ENCODE measurements at places on chromosomes 16 and 17.

GRCh38 chr17:81517339-81518112 lies 4.9 kb upstream of the ACTG1 start:
- no peak for DNase-seq

- no peak for DNase-seq
These were observed 18.7 kb downstream of the TSPOAP1 start for GRCh38 chr17:58309918-58310259.

DNA sequence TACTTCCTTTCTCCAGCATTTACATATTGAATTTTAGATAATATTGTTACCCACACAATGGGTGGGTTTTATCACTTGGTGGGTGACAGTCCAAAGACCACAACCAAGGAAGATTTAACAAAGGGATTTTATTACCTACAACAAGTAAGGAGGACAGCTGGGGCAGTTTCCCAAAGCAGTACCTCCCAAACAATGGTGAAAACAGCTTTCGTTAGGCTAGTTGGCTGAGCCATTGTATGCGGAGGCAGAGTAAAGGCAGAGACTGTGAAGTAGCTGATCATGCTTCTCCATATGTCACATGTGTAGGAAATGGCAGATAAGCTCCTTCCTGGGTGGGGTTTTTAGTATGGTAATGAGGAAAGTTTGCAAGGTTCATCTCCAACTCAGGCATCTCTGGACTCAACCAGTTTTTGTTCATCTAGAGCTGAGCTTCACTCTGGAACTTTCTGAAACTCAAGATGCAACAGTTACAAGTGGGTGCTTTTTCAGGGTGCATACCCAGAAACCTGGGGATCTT lies 104.3 kb upstream of the PSMD7 start:
- no peak for DNase-seq

DNA sequence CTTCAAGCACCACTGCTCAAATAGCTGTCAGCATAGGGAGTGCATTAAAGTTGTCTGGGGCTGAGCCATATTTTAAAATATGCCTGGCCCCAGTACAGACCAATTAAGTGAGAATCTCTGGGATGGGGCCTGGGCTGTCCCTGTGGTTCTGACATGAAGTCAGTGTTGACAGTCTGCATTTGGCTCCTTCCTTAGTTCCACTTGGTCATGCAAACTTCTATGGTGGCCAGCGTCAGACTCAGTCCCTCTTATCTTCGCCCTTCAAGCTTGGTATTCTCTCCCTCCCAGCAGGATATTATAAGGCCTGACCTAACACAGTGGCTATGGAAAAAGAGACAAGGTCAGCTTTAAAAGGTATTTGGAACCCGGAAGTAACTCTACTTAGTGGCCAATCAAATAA lies 177.2 kb downstream of the PMP22 start:
- DNase-seq: no peak

GRCh38 chr16:20241321-20241720 lies 86.0 kb downstream of the GP2 start:
- no peak for DNase-seq

GRCh38 chr17:10623737-10624338 lies 33.3 kb downstream of the MYH3 start:
- DNase-seq: no peak

- DNase-seq: no peak
These were observed 144.7 kb upstream of the IRX3 start for GRCh38 chr16:54431041-54431996.

- no peak for DNase-seq
These were observed at the start of gene NXN for GRCh38 chr17:979539-980405. Gene NXN (minus strand): TSS chr17:979776.

All from keratinocyte (primary cell).